ENCODE measurements at places on chromosomes 7 and 10.

GRCh38 chr10:119341459-119342301 is 134.3 kb downstream of the GRK5 start:
- DNase-seq: peak; percentile 49

- DNase-seq: no peak
Observed at GRCh38 chr7:4876586-4876985, 6.9 kb downstream of the RADIL start.

- DNase-seq: no peak
Observed at GRCh38 chr7:90618876-90619275, 22.8 kb downstream of the CDK14 start.

DNA sequence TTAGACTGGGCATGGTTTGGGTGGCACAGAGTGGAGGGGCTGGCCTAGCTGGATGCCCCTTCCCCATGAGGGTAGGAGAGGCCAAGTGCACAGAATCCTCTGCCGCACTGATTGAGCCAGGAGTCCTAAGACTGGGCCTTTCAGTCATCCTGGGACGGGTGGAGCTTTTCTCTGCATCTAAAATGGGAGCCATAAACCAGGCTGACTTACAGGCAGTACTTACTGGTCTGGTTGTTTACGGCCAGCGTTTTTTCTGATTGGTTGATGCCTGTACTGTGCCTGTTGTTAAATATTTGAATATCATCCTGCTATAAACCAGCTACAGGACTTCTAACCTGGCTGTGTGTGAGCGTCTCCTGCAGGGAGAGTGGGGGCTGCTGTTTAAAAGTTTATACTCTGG is 107.8 kb downstream of the CDH23 start:
- no peak for DNase-seq

DNA sequence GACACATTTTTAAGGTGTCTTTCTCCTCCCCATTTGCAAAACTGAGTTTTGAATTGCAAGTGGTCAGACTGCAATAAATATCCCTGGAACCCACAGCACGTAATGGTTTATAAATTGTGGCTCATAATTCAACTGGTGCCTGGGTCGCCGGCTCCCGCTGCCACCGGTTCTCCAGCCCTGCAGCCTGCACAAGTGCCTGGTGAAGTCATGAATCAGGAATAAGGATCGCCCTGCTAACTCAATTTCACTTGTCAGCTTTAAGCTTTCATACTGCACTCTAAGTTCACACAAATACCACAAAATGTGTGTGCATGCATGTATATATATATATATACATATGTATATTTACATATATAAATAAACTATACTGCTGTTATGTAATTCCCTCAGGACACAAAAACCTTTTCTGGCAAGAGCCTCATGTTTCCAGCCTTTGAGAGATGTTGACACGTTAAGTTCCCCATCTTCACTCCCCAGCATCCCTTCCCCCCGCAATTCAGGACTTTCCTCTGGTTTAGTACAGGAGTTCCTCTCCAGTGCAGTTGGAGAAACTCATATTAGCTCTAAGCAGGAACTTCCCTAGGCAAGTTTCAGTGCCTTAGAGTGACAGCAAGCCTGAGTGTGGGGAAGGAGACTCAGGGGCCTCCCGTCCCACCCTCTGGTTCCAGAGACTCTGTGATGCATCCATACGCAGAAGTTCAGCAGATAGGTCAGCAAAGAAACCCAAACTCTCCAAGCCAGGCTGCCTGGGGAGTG is 129.2 kb upstream of the UNC5B start:
- DNase-seq: no peak

DNA sequence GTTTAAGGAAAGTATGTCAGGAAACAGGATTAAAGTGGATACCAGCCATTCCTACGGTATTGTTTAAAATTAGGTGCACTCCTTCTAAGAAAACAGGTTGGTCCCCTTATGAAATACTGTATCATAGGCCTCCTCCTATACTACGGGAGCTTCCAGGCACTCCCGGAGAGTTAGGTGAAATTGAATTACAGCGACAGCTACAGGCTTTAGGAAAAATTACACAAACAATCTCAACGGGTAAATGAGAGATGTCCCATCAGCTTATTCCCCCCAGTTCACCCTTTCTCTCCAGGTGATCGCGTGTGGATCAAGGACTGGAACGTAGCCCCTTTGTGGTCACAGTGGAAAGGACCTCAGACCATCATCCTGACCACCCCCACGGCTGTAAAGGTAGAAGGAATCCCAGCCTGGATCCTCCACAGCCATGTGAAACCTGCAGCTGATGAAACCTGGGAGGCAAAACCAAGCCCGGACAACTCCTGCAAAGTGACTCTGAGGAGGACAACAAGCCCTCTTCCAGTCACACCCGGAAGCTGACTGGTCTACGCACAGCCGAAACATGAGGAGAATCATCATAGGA is 25.1 kb upstream of the GHITM start:
- no peak for DNase-seq

DNA sequence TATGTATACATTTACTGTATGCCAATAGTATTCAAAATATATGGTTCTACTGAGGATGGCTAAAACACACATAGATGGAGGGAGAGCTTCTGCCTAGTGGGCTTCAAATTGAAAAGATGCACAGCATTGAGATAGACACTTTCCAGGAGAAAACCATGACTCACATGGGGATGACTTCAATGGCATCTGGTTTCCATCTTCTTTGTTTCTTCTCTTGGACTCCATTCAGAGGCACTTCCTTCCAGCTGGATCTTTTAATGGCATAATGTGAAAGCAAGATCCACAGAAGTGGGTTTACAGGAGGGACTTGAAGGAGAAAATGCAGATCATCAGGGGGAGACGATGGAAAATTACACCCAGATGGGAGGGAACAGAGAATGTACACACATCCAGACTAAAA is 84.9 kb downstream of the ZNF365 start:
- no peak for DNase-seq

DNA sequence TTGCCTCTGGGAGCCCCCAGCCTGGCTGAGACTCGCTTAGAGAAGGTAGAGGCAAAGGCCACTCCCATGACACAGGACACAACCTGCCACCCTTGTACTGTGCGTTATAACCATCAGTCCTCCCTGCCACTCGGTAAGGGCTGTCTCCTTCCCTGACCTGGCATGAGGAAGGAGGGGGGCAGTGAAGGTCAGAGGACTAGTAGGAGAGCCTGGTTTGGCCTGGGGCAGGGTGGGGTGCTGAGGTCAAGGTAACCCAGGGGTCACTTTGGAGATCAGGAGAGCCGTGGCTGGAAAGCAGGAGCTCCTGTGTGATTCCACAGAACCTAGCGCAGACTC is 6.9 kb upstream of the TNRC18 start:
- DNase-seq: no peak

Data from stimulated activated CD4-positive, alpha-beta T cell treated with anti-CD3 and anti-CD28 coated beads, TNF-alpha, amount 100 ng/mL, for 24 hours (primary cell).